ENCODE measurements at places on chromosomes 7 and 10.

GRCh38 chr10:15813415-15813814, 46.9 kb downstream of the MINDY3 start:
- no peak for DNase-seq

- DNase-seq: no peak
These were observed 13.3 kb upstream of the CNNM1 start for GRCh38 chr10:99315853-99316252.

DNA sequence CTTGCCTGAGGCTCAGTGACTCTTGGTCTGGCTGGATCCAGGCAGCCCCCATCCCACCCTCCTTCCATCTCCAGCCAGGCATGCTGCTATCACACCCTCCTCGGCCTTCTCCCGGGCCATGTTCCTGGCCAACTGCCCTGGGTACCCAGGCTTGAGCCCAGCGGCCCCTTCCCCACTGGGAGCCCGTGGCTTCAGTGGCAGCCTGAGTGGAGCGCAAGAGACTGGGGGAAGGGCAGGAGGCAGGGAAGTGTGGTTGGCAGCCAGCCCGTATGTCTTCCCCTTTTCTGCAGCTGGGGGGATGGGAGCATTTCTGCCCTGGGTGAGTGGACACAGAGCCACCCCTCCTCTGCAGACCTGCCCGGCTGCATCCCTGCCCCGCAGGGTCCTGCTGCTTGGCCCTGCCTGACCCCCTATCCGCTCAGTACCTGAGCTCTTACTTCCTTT, 148.5 kb downstream of the ARHGAP22 start:
- no peak for DNase-seq

- DNase-seq: no peak
These were observed 369.1 kb downstream of the PLXNA4 start for GRCh38 chr7:132207211-132207610.

GRCh38 chr10:66167816-66168215, 758.0 kb upstream of the LRRTM3 start:
- no peak for DNase-seq
